Renal cortex interstitium (tissue), 15 donors: ENCODE measurements at places on chromosomes 3 and 15.
A peak's percentile ranks its signal among the peaks of the same experiment; 100 is the strongest.

GRCh38 chr3:192861972-192862371 lies 55.7 kb downstream of the MB21D2 start:
- no peak for DNase-seq

DNA sequence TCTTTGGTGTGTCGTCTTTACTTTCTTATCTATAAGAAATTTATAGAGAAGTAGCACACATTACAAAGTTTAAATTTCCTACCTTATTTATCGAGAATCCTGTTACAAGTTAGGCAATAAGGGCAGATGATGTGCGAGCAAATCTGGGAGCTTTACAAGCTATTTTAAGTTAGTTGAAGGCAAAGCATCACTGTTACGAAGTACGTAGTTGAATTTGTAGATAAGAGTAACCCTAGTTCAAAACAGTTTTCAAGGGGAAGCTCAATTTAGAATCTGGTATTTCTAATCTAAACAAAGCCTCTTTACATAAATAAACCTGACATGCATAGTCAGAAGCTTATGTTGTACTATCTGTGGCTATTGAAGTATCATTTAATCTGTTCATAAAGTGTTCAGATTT lies 8.4 kb downstream of the KBTBD8 start:
- no peak for DNase-seq

DNA sequence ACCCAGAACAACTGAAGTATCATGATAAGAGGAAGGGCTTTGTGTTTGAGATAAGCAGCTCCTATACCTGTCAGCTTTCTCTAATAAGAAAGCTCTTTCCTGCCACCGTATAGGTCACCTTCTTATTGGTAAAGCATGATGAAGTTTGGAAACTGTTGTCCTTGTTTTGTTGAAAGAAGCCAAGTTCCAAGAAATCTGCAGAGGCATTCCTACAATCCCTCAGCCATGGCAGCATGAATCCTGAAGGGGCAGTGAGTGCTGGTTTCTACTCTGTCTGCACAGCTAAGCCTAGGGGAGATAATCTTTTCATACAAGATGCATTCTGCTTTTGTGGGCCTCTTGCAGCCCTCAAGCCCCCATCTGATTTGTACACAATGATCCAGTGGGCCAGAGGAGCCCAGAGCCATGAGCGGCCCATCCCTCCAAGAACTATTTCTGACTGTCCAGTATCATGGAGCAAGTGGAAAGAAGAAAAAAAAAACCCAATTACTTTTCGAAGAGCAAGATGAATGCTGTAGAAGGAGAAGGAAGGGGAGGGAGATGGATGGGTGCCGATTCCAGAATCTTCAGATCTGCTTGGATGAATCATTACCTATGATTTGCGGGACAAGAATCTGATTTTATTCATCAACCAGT lies 1.9 kb upstream of the THBS1 start:
- DNase-seq: no peak

GRCh38 chr15:62389885-62390790 lies 225.1 kb upstream of the C2CD4B start:
- DNase-seq: peak; percentile 60
